ENCODE measurements at places on chromosomes 1 and 21.
A peak's percentile ranks its signal among the peaks of the same experiment; 100 is the strongest.

DNA sequence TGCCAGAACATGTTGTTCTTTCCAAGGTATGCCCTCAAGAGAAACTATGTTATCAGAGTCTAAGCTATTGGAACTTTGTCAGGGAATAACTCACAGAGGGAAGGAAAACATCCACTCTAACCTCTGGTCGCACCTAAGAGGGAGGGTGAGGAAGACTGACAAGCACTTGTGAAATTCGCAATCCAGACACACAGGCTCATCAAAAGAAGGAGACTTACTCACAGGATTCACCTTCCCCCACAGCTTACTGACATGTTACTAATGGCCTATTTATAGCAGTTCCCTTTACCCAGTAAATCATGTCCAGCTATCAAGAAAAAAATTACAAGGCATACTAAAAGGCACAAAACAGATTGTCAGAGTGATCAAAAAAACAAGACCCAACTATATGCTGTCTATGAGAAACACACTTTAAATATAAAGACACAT is 36.9 kb downstream of the WDR64 start:
- no peak for DNase-seq

GRCh38 chr1:56223968-56224367 is 355.4 kb downstream of the PLPP3 start:
- DNase-seq = no peak

DNA sequence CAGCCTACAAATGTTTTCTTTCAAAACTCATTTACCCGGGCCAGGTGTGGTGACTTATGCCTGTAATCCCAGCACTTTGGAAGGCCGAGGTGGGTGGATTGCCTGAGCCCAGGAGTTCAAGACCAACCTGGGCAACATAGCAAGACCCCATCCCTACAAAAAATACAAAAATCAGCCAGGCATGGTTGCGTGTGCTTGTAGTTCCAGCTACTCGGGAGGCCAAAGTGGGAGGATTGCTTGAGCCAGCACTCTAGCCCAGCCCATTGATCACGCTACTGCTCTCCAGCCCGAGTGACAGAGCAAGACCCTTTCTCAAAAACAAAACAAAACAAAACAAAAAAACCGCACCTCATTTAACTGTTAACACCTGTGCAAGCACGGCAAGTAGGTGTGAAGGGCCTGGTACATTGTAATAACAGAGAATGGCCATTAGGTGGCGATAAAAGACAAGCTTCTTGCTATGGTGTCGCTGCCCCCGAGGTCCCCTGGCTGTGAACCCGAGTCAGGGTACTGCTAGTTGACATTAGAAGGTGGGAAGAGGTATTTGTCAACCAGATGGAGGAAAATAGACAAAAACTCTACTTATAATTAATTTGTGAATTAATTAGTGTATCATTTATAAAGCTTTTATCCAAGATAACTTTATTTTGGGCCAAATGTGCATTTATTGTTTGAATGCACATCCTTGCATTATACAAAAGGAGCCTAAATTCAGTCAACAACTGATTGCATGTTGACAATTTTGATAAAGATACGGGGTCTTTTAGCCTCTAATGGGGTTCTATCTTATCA is 66.5 kb downstream of the SH3BGR start:
- peak; percentile 35 for DNase-seq

- DNase-seq = no peak
Observed at GRCh38 chr1:229431284-229432115, 2.4 kb downstream of the ACTA1 start.

GRCh38 chr1:155198547-155198906 is 9.2 kb downstream of the THBS3 start:
- no peak for DNase-seq

GRCh38 chr1:180269645-180270529 is 39.8 kb downstream of the LHX4 start:
- peak; percentile 30 for DNase-seq

- no peak for DNase-seq
Observed at GRCh38 chr1:175679981-175680652, 63.3 kb downstream of the TNR start.

GRCh38 chr1:223703668-223704013 is 8.7 kb upstream of the CAPN2 start:
- DNase-seq = no peak

Data from AML-193 (cell line).